T-helper 22 cell (primary cell): ENCODE measurements at places on chromosomes 5 and 9.

DNA sequence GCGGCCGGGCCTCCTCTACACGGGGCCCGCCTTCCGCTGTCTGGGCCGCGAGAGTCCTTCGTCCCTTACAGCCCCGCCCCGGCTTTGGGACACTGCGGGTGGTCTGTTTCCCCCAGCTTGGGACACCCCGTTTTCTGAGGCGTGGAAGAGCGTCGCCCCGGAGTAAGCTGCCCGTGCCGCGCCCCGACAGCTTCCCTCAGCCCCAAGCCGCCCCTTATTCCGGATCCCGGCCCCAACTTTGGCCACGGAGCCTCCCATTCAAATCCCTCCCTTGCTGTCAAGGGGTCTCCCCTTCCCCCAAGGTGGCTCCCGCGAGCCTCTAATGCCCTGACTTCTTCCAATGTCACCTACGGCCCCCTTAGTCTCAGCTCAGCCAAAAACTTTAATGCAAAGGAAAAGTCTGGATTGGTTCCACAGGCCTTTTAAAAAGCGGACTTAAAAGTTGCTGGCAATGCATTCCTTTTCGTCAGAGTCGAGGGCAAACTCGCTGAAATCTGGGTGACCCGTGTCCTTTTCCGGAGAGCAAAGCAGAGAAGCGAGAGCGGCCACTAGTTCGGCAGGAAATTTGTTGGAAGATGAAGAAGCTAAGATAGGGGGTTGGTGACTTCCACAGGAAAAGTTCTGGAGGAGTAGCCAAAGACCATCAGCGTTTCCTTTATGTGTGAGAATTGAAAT, 19.8 kb downstream of the EXOSC2 start:
- DNase-seq: no peak

DNA sequence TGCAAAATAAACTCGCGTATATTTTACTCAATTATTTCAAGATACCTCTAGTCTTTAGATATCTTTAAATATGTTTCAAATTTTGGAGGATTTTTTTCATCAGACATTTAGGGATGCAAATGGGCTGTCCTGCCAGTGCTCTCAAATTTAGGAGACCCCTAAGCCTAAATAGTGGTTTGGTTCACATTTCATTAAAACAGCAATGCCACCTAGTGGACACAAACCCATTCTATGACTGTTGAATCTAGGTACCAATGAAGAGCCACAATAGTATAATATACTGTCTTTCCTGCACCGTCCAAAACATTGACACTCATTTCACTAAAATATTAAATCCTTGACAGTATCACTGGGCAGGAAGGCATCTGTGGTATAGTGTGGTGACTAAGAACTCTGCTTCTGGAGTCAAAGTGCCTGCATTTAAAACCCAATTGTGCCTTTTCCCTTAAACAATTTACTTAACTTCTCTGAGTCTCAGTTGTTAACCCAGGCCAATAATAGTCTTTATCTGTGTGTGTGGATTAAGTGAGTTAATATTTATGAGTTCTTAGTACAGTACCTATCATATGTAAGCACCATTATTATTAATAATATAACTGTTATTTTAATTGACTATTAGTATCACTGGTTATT, 148.0 kb downstream of the RORB start:
- DNase-seq: no peak

DNA sequence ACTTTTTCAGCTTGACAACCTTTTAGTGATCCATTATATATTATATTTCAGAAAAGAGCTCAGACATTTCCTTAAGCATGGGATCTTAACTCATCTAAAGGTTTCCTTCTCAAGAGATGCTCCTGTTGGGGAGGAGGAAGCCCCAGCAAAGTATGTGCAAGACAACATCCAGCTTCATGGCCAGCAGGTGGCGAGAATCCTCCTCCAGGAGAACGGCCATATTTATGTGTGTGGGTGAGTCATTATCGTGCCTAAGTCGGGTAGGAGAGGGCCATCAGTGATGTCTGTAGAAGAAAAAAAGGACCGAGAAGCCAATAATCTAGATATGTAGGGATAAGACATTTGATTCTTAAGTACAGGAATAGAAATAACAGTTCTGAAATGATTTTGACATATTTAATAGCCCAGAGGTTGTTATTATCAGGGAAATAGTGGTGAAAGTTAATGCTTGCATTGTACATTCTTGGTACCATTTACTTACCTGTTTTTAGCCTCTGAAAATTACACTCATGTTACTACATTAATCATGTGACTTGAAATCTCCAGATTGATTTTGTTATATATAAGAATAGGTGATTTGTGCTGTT, 28.2 kb downstream of the MTRR start:
- DNase-seq: no peak

- DNase-seq: no peak
These were observed 40.1 kb downstream of the SLC1A1 start for GRCh38 chr9:4530375-4530774.

DNA sequence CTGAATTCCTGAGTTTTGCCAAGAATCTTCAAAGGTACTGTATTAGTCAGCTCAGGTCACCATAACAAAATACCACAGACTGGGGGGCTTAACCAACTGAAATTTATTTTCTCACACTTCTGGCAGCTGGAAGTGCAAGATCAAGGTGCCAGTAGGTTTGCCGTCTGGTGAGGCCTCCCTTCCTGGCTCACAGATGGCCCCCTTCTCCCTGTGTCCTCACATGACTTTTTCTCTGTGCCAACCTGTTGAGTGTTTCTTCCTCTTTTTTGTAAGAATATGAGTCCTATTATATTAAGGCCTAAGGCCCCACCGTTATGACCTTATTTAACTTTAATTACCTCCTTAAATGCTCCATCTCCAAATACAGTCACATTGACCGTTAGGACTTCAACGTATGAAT, 156.1 kb upstream of the KIF2A start:
- DNase-seq: no peak

- DNase-seq: no peak
These were observed 111.5 kb upstream of the RAPGEF1 start for GRCh38 chr9:131851414-131851813.

- no peak for DNase-seq
These were observed 421.1 kb downstream of the KIF4B start for GRCh38 chr5:155434681-155435080.

GRCh38 chr5:82018462-82018861, 46.6 kb downstream of the ATG10 start:
- DNase-seq: no peak

GRCh38 chr9:33165263-33166151, 1.6 kb downstream of the B4GALT1 start:
- no peak for DNase-seq

- DNase-seq: no peak
These were observed 47.2 kb downstream of the RFX3 start for GRCh38 chr9:3478549-3478953.

DNA sequence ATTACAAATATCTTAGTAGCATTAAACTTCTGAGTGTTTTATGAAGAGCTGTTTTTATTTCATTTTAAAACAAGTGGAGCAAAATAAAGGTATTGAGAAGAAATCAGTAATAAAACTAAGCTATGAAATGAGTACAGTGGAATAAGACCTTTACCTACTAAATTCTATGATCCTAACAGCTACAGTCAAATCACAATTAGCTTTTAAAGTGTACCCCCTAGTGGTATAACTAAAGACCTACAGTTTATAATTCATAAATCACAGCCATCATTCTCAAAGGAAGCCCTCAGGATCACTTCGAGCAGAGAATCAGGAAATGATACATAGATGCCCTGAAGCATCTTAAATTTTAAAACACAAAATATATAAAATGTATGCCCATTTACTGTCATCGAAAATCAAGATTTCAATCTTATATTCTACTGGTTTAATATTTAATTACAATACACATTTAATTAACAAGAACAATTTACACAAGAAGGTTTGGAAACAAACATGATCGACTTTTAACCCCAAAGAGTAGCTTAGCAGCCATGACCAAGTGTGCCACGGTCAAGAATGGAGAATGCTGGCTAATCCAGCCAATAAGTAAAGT, 12.3 kb downstream of the CCNH start:
- no peak for DNase-seq

DNA sequence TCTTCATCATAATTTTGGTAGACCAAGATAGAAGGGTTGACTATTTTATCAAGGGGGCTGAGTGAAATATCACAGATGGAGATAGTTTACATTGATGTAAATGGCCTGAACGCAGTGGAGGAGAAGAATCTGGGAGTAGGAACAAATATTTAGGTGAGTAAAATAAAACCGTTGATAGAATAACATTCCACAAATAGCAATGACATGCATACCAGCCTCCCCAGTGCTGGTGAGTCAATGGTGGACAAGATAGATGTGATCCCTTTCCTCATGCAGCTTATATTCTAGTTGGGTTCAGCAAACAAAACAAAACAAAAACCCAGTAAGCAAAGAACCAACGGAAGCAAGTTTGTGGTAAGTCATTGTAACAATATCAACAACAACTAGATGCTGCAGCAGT, 385.2 kb downstream of the FAM170A start:
- no peak for DNase-seq

- no peak for DNase-seq
These were observed 42.2 kb upstream of the ALDOB start for GRCh38 chr9:101477736-101478135.

DNA sequence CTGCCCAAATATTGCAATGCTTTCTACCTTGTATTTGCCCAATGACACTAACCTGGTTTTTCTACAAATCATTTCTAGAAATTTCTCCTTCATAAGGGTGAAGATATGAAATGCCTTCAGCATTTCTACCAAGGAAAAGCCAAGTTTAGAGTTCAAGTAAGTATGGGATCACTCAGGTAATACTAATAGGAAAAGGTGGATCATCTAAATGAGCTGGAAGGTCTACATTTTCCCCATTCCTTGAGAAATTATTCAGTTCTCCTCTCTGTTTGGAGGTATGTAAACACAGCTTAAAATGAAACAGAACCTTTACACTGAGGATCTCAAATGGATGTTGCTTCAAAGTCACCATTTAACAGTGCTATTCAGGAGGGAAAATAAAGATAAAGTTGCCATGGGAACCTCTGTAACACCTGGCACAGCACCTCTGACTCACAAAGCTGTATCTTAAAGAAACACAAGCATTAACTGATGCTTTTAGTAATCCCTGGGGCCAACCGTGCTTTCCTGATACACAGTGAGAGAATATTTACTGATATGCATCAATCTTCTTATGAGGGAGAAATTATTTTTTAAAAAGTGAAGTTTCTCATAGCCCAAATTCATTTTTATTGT, 161.3 kb downstream of the DRD1 start:
- DNase-seq: no peak

GRCh38 chr5:113673041-113673440, 159.5 kb downstream of the YTHDC2 start:
- no peak for DNase-seq

DNA sequence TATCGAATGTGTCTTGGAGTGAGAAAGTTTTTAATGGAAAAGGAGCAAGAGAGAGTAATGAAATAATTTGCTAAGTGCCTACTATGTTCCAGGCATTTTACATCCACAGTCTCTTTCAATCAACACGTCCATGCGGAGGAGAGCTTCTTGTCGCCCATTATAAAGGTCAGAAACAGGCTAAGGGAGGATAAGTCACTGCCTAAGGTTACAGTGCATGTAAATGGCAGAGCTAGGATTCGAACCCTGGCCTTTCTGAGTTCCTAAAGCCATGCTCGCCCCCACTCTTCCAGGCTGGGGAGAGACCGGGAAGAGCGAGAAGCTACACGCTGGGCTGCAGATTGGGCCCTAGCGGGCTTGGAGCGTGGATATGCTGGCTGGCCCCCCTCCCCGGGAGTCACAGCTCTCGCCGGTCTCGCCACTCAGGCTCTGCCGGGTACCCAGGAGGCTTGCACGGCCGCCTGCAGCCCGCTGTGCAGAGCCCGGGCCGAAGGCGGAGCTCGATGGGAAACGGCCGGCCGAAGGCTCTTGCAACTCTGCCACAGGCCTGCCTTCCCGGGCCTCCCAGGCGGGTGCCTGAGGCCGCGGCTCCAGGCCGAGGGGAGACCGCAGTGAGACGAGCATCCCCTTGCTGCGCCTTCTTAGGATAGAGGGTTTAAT, 775 bp upstream of the LHX2 start:
- DNase-seq: no peak

- DNase-seq: no peak
These were observed 24.0 kb downstream of the NDUFS6 start for GRCh38 chr5:1824903-1825841.

- DNase-seq: no peak
These were observed 64.5 kb upstream of the EQTN start for GRCh38 chr9:27361492-27361891.

DNA sequence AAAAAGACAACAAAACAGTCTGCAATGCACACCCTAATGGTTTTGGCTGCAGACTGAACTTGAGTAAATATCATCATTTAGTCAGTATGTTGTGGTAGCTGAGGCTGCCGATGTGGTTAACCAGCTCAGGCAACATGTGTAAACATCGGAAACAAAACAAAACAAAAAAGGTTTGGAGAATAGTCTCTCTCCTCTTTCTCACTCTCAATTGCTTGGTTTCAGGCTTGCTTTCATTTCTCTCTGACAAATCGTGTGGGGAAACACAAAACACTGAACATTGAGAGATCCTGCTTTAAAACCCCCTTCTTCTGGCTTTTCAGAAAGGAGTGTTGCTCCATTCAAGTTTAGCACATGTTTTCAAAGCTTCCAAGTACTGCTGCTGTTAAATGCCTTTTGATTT, 453.3 kb downstream of the BNC2 start:
- no peak for DNase-seq

- no peak for DNase-seq
These were observed 150.0 kb downstream of the NSG2 start for GRCh38 chr5:174195517-174195916.

- no peak for DNase-seq
These were observed 218.1 kb upstream of the NREP start for GRCh38 chr5:111975133-111975532.

GRCh38 chr5:1177826-1178528, 23.4 kb upstream of the SLC6A19 start:
- DNase-seq: no peak

DNA sequence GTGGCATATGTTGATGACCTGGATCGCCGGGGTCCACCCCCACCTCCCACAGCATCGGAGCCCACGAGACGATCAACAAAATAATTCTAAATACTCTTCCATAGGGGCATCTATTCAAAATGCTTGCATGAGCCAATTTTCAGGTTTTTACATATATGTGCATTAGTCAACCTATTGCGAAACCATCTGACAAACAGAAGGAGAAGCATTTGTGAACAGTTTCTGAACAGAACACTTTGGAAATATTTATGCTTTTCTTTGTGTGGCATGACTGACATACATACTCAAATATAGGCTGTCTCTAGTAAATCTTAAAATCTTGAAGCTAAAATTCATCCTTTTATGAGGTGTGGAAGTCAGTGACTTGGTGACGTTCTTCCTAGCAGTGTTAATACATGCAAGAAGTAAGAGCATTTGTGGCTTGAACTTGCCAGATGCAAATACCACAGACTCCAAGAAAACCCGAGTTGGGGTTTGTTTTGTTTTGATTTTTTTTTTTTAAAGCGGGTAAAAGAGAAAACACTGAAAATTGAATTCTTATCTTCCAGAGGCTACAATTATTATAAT, 5.3 kb downstream of the GPR151 start:
- no peak for DNase-seq

GRCh38 chr5:95870105-95870672, 47.7 kb upstream of the GLRX start:
- DNase-seq: no peak

- DNase-seq: no peak
These were observed 7.1 kb downstream of the KDM3B start for GRCh38 chr5:138359621-138360020.
